Stimulated activated CD4-positive, alpha-beta T cell treated with anti-CD3 and anti-CD28 coated beads, Interleukin-15, amount 100 ng/mL, for 48 hours (primary cell): ENCODE measurements at places on chromosomes 1 and 21.
A peak's percentile ranks its signal among the peaks of the same experiment; 100 is the strongest.

DNA sequence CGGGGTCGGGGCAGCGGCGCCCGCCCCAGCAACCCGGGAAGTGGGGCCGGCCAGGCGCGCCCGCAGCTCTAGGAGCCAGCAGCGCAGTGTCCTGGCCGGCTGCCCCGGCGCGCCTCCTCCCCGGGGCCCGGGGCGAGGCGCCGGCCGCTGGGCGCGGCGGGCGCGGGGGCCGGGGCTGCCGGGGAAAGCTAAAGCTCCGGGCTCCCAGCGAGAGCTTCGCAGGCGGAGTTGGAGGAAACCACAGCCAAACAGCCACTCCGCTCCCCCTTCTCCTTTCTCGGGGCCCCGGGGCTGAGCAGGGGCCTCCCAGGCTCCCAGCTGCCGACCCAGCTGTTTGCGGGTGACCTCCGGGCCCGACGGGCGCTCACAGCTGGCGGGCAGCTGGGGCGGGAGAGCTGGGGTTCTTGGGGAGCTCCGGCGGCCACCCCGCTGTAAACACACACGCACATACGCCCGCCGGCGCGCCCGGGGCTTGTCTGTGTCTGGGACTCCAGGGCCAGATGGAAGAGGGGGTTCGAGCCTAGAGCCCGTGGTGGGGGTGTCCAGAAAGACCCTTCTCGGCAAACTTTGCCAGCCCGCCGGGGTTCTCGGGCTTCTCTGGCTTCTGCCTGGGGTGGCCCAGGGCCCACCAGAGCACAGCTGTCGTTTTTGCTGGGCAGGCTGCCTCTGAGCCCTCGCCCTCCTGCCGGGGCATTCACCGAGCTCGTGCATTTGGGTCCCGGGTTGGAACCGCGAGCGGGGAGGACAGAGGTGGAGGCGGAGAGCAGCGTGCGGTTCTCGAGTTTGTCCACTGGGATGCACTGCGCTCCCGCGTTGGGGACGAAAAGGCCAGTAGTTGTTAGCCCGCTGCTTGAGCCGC, 1.5 kb downstream of the AJAP1 start:
- DNase-seq: no peak

DNA sequence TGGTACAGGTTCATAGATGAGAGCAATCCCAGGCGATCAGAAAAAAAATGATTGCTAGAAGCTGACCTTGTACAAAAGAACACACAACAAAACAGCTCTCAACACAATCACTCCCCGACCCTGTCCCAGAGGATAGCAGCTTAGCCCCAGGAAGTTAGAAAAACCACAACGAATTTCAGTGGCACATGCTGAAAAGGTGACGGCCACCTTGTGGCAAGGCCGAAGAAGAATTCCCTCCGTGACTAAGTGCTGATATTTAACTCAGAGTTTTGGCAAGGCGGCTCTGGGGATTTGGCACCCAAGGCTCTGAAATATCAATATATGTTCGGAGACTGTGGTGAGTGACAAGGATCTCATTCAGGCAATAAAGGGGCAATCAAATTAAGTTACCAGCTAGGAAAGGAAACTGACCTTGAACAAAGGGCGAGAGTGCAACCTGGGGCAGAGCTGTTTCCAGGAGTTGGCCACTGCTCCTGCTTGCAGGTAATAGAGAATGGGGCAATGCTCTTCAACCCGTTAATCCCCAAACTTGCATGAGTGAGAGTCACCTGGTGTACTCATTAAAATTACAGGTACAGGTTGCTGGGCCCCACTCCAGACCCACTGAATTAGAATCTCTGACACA, 96.2 kb downstream of the BEND5 start:
- DNase-seq: no peak

DNA sequence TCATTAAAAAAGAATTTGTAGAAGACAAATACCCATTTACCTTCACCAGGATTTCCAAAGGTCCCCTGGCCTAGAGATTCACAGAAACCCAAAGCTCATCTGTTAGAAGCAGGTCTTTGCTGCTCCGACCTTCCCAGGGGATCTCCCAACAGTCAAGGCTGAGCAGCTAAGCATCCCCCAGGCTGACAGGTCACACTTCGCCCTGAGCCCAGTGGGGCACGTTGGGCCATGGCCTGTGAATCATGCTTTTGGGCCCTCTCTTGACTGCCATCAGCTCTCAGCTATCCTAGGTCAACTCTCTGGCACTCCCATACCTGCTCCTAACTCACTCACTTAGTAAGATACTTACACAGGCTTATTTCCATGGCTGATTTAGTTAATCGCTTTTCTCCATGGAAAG, 157.7 kb downstream of the DSCAM start:
- no peak for DNase-seq

- DNase-seq: no peak
These were observed 510 bp upstream of the UBIAD1 start for GRCh38 chr1:11272544-11272831.

DNA sequence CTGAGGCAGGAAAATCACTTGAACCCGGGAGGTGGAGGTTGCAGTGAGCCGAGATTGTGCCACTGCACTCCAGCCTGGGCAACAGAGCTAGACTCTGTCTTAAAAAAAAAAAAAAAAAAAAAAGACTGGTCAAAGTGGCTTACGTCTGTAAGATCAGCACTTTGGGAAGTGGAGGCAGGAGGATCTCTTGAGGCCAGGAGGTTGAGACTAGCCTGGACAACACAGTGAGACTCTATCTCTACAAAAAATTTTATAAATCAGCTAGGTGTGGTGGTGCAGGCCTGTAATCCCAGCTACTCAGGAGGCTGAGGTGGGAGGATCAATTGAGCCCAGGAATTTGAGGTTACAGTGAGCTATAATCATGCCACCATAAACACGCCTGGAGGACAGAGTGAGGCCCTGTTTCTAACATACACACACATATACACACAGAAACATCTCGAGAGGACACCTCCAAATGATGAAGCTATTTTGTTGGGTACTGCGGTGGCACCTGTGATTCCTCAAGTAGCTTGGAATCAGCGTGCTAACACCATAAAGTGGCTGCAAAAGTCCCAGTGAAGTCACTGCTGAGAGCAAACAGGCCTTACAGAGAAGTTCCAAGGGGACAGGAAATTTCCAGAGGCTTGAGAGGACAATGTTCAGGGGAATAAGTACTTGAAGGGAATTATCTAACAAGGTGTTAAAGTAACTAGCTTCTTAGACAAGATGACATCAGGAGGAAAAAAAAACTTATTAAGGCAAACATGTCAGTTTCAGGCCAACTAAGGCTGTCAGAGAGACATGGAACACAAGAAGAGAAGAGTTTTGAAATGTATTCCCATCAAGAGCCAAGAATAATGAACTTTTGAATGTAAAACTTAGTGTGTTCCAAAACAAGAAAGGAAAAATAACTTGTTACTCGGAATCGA, 1.3 kb downstream of the NADK start:
- DNase-seq: no peak

DNA sequence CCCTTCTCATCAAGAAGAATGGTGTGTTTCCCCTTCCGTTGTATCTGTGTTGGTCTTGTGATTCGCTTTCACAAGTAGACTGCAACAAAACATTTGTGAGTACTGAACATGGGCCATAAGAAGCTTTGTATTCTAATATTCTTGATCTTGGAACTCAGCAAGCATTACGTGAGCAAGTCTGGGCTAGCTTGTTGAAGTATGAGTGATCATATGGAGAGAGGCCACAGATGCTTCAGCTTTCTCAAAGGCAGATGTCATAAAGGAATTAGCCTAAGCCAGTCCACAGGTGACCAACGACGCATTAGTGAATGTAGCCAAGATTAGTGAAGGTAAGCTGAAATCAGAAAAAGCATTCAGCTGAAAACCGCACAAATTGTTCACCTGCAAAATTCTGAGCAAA, 609.6 kb upstream of the NEGR1 start:
- no peak for DNase-seq

GRCh38 chr1:55869065-55869464, 653.9 kb upstream of the USP24 start:
- DNase-seq: no peak

DNA sequence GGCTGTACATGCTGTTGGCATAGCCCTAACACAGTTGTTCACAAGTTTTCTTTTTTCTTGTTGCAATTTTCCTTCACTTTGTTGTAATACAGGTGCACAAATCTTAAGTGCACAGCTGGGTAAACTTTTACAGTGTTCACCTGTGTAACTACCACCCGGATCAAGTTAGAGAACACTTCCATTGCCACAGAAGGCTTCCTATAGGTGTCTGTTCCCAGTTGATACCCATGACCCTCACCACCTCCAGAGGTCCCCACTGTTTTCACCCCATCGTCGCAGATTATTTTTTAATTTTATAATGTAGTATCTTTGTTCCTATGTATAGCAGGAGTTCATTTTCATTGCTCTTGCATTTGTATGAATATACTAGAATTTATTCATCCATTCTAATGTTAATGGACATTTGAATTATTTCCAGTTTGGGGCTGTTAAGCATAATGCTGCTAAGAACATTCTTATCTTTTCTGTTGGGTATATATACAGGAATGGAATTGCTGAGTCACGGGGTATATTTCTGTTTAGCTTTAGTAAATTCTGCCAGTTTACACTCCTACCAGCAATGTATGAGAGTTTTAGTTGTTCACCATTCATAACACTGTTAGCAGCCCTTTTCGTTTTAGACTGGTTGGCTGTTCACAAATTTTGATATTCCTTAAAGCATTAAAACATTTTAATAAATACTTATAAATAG, 16.4 kb downstream of the SPRTN start:
- DNase-seq: no peak

DNA sequence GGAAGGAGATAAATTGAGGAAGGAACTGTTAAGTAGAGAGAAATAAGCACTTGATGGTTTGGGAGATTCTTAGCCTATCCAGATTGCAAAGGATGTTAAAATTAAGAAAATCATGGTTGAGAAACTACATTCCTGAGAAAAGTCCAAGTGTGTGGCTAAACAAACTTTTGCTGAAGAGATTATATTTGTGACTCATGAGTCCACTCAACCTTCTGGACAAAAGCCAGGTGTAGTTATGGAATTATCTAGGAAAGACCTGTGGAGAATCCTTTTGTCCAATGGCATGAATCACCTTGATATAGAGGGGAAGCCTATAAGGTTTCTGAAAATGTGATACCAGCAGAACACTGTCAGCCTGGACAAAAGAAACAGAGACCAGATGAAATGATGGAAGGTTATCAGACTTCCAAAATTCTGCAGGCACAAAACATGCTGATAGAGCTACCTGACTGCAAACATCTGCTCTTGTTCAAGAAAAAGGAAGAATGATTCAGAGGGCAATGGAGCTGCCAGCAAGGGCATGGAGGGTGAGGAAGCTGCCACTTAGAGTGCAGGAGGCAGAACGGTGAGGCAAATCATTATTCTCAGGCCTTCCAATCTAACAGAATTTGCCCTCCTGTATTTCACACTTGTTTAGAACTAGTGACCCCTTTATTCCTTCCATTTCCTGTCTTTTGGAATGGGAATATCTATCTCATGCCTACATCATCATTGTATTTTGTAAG, 300.6 kb upstream of the PRMT6 start:
- no peak for DNase-seq

DNA sequence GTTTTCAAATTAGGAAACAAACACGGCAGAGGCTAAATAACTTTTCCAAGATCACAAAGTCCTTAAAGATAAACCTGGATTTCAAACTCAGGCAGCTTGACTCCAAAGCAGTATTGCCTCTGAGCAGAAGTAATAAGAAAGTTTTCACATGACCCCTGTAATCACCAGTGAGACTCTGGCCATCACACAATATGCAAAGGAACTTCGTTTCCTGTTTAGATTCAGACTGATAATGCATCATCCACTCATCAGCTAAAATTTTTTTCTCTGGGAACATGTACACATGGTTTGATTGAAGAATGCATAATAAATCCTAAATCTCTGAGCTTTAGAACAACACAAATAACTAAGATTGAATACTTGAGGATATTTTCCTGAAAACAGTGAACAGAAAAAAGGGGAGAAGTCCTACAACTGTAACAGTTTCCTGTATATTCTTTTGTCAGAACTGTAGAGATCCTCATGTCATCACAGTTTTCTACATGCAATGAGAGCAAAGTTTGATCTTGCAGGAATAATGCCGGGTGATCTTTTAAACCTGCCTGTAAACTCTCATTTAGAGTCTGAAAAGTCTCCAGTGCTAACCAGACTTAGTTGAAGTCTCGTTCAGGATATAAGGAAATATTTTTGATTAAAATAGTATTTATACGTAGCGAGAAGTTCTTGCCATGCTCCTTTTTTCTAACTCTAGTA, 225.3 kb downstream of the SPATA17 start:
- no peak for DNase-seq

- DNase-seq: no peak
These were observed 54.7 kb upstream of the BEND5 start for GRCh38 chr1:48831120-48831978.

DNA sequence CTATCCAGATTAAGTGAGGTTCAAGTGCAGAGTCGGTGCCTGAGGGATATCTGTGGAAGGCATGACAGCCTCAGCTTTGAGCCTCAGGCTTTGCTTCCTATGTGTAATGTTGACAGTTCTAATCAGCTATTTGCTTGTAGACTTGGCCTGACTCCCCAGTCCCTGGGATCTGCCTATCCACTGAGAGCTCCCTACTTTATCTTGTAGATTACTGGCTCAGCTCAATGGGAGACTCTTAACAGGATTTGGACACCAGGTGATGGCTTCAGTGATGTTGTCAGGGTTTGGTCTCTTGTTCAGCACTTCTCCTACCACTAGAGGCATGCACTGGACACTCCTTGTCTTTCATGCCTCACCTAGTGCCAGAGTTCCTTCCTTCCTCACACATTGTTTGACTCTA, 126.6 kb upstream of the BEND5 start:
- no peak for DNase-seq

DNA sequence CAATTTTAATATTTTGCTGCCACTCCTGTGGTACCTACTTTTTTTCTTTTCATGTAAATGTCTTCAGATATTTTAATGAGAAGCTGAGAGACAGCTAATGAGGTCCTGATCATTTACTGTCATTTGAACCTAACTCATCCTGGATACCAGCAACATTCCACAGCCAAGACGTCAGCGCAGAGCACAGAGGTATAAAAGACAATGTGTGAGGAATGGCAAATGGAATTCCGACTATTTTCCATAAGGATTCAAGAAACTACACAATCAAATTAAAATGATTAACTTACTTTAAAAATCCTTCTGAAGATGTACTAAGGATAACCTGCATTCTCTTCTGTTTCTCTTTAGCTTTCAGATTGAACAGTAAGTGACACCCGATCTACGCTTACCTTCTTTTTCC, 38.8 kb downstream of the HEATR1 start:
- DNase-seq: no peak

- DNase-seq: peak; percentile 62
These were observed 45.9 kb downstream of the WDR4 start for GRCh38 chr21:42833439-42833815.

GRCh38 chr1:236425031-236425663, 31.1 kb downstream of the EDARADD start:
- DNase-seq: no peak

GRCh38 chr1:204127597-204128242, 24.1 kb downstream of the ETNK2 start:
- DNase-seq: no peak

GRCh38 chr1:244647819-244648218, 5.1 kb upstream of the DESI2 start:
- DNase-seq: no peak

GRCh38 chr1:244451951-244452795, 464 bp upstream of the ADSS2 start:
- peak; percentile 98 for DNase-seq

GRCh38 chr1:243710467-243710866, 139.6 kb downstream of the AKT3 start:
- no peak for DNase-seq

GRCh38 chr1:22645931-22646330, 2.5 kb downstream of the C1QC start:
- no peak for DNase-seq
